ENCODE measurements at places on chromosomes 13 and 19.

DNA sequence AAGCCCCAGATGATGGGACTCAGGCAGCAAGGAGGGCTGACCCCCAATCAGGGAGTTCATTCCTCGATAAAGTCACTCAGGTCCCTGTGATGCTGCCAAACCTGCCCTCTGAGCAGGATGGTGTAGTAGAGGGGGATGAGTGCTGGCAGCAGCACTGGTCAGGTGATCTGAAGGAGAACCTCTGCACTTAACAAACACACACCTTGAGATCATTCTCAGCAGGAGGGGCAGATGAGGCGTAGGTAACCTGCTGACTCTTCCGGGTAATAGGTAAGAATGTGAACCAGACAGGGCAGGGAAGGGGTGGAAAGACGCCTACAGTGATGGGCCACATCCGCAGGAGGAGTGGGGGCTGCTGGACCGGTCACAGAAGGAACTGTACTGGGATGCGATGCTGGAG lies 3.2 kb downstream of the ZNF446 start:
- DNase-seq = no peak

DNA sequence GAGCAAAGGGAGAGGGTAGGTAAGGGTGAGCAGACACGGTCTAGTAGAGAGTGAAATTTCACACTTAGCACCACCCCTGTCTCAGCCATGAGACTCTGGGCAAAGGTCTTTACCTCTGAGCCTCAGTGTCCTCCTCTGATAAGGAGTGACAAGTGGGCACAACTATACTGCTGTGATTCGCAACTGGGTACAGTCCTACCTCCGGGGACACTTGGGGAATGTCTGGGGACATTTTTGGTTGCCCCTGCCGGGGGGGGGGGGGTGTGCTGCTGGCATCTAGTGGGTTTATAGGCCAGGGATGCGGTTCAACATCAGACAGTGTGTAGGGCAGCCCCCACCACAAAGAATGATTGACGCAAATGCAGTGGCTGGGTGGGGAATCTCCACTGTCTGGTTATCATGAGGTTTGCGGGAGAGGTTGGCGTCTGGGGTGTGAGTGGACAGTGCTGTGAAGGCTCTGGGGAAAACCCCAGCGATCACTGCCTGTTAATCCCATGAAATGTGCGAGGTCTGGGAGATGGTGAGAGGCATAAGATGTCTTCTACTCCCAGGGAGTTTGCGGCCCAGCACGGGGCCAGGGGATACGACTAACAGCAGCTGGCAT lies 4.3 kb downstream of the NACC1 start:
- no peak for DNase-seq

DNA sequence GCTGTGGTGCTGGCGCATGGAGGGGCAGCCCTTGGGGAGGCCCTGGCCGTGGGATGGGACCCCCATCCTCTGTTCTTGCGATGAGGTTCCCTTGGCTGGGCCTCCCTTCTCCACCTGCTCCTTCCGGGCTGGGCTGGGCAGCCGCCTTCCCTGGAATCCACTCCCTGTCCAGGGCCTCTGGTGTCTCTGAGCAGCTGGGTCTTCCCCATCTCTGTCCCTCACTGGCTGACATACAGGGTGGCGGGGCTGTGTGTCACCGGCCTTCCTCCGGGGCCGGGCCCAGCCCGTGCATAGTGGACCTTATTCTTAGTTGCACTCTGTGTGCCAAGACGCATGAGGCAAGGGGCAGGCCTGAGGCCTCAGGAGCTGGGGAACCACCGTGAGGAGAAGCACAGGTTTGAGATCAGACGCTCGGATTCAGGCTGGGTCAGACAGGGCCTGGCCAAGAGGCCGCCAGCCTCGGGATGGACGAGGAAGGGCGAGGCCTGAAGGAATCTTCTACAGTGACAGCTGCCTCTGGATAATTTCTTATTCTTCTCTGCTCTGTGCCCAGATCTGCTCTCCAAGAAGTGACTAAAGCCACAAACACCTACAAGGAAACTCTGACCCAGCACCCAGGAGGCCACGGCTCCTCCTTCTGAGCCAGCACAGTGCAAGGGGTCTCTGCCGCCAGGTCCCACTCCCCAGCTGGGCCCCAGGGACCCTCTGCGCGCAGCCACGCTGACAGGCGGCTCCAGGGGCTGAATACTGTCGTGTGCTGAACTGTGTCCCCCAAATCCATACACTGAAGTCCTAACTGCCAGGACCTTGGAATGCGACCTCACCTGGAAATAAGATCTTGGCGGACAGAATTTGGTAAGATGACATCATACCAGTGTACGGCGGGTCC lies 11.0 kb downstream of the SGTA start:
- DNase-seq = no peak

GRCh38 chr19:31179471-31179852 lies 169.8 kb downstream of the TSHZ3 start:
- no peak for DNase-seq

GRCh38 chr19:1264801-1265614 lies 4.1 kb upstream of the CIRBP start:
- DNase-seq = peak; percentile 59

- no peak for DNase-seq
Observed at GRCh38 chr13:98212763-98213162, 35.7 kb upstream of the RNF113B start.

GRCh38 chr13:93029536-93029935 lies 197.1 kb upstream of the GPC6 start:
- DNase-seq = no peak

GRCh38 chr19:33461256-33462111 lies 60.1 kb downstream of the PEPD start:
- no peak for DNase-seq

- DNase-seq = no peak
Observed at GRCh38 chr19:31562966-31563612, 213.9 kb upstream of the TSHZ3 start.

DNA sequence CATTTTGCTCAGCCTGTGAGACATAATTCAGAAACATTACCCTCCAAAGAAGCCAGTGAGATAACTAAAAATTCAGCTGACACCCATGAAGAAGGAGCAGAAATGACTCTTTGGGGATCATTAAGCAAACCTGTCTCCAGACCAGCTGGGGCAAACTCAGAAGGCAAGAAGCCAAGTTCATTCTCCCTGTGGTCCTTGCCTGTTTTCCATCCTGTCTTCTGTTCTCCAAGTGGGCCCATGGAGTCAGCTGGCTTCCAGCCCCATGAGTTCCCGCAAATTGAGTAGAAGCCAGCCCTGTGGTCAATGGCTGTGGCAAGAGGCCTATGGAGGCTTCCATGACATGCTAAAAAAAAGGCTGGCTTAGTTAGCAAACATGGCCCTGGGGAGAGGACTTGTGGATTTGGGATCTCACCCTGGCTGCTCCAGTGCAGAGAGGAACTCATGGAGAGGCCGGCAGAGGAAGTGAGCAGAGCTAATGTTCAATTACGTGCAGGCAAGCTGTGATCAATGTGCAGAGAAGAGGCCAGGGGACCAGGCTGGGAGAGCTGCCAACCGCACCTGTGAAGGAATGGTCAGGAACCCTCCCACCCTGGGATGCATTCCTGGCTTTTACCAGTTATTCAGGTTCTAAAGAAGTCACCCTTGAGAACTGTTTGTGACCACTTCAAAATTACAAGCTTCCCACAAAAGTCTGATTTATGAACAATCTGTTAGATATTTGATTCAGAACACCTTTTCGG lies 229.1 kb downstream of the TSHZ3 start:
- peak; percentile 95 for DNase-seq

DNA sequence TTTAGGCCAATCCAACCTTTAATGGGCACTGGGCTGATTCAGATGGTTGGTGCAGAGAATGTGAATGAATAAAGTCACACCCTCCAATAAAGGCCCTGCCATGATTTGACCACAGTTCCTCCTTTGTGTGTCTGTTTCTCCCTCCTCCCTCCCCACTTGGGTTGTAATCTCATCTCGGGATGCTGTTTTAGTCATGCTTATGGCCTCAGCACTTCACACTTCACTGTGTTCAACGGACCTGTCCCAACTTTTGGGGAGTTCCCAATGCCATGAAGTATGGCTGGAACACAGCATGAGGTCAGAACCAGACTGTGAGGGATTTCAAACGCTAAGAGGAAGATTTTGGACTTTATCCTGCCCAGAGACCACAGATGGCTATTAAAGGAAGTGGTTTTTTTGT lies 5.6 kb upstream of the RAB8A start:
- DNase-seq = no peak

GRCh38 chr13:106028911-106029310 lies 506.6 kb downstream of the EFNB2 start:
- no peak for DNase-seq

- DNase-seq = no peak
Observed at GRCh38 chr19:50796634-50797428, 6.6 kb downstream of the ACP4 start.

- no peak for DNase-seq
Observed at GRCh38 chr19:10102787-10103236, 334 bp upstream of the ANGPTL6 start.

- no peak for DNase-seq
Observed at GRCh38 chr19:710767-711166, 2.0 kb downstream of the PALM start.

GRCh38 chr19:33063356-33063752 lies 1.3 kb downstream of the RHPN2 start:
- DNase-seq = peak; percentile 41
